Non-pigmented ciliary epithelial cell (primary cell): ENCODE measurements at places on chromosomes 4 and X.

- DNase-seq: no peak
Observed at GRCh38 chrX:107448998-107449835, at the start of gene FRMPD3. TSS of gene FRMPD3 (plus strand) at chrX:107449652. CDS start at chrX:107526589, 76,937 bp downstream.

- DNase-seq: peak; percentile 1
Observed at GRCh38 chr4:22607382-22607781, 85.4 kb upstream of the GBA3 start.

DNA sequence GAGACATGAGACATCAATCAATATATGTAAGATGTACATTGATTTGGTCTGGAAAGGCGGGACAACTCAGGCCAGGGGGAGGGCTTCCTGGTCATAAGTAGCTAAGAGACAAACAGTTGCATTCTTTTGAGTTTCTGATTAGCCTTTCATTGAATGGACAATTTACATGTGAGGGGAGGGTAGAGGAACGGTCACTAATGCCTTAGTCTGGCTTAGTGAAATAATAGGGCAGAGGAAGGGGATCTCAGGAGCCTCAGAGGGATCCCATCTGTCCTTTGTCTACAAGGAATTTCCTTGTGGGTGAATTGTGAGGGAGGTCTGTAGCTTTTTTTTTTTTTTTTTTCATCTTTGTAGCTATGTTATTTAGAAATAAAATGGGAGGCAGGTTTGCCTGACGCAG lies 88.3 kb downstream of the GK start:
- no peak for DNase-seq

GRCh38 chrX:10310511-10310910 lies 153.7 kb downstream of the CLCN4 start:
- DNase-seq: no peak

GRCh38 chrX:155179346-155179997 lies 36.8 kb upstream of the VBP1 start:
- no peak for DNase-seq

DNA sequence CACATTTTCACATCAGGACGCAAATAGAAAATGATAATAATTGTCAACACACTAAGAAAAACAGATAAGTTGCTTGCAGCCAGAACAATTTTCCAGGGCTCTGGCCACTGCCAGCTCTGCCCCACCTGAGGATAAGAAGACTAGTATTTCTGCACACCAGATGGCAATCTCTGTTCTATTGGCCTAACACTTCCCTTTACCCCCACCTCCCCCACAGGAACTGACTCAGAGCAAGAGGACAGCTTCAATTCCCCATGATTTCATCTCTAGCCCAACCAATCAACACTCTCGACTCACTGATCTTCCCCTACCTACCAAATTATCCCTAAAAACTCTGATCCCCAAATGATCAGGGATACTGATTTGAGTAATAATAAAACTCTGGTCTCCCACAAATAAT lies 164.0 kb downstream of the SMARCA1 start:
- no peak for DNase-seq

DNA sequence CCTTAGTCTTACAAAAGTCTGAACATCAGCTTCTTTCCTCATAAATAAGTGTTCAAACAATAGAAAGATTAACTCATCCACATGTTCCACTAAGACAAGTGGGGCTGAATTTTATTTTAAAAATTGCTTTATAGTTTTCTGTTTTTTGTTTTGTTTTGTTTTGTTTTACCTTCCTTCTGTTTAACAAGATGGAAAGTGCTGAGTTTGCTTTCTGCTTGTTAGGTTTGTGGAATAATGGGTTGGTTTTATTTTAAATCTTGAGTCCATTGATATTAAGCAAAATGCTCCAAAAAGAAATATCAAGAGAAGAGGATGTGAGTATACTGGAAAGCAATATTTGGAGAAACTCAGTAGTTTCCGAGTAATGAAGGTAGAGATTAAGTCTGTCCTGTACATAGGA lies 458.7 kb downstream of the FAT4 start:
- no peak for DNase-seq

DNA sequence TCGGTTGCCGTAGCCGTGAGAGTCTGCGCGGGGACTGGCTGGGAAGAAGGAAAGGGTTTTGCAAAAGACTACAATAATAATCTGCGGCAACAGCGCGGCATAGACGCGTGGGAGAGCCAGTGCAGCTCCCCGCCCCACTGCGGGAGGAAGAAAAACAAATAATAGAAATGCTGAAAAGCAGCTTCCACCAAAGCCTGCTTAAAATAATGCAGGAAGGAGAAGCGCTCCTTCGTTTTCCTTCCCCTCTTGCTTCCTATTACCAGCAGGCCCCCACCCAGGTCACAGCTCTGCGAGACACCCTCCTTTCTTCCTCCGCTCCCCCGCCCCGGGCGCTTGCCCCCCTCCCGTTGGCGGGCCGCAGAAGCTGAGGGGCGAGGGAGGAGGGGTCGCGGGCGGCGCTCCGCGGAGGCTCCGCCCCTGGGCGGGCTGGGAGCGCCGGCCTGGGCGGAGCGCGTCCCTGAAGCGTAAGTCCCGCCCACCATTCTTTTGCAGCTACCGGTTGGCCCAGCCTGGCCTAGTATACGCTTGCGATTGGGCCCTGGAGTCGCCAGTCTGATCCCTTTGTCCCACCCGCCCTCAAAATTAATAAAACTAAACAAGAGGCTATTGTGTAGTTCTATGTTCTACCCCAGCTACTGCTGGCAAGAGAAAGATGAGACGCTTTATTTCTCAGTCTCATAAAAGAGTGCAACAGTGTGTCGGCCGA lies 636 bp upstream of the AMOT start:
- DNase-seq: no peak

DNA sequence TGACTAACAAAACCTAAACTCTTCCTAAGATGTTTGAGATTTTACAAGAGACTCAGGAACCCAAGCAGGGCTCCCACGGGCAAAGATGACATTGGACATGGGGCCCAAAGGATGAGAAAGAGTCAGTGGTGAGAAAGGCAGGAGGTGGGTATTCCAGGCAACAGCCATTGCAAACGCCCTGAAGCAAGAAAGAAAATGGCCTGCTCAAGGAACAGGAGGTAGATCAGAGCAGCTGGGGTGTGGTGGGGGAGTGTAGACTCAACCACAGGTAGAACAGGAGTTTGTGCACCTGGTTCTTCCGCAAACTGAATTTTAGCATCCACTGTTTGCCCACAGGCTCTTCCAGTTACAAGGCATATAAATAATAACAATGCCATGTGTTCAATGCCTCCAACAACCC lies 3.3 kb downstream of the PPP2R2C start:
- DNase-seq: no peak

DNA sequence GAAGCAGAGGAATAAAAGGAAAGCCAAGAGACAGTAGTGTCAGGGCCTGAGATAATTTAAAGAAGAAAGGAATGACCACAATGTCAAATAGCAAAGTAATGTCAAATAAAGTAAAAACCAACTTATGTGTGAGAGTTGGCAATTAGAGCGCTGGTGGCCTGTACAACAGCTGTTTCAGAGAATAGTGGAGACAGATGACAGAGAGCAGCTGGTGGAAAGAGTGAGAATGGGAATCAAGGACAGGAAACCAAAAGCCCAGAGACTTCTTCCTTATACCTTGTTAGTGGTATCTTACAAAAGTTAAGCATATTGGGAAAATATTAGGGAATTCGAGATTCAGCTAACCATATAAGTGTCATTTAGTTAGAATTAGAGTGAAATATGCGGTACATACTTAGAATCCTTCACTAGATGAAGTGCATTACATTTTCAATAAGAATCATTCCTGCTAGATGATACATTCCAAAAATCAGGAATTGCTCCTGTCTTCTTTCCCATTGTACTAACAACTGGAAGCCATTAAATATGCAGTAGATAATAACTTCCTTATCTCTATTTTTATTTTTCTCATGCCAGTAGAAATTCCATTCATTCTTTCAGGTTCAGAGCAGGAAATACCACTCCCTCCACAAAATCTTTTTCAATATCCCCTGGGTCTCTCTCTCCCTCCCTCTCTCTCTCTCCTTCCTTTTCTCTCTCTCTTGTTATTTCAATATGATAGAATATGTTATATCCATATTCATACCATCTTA lies 525.4 kb downstream of the CENPC start:
- no peak for DNase-seq

GRCh38 chrX:111447298-111447697 lies 35.3 kb upstream of the DCX start:
- no peak for DNase-seq

DNA sequence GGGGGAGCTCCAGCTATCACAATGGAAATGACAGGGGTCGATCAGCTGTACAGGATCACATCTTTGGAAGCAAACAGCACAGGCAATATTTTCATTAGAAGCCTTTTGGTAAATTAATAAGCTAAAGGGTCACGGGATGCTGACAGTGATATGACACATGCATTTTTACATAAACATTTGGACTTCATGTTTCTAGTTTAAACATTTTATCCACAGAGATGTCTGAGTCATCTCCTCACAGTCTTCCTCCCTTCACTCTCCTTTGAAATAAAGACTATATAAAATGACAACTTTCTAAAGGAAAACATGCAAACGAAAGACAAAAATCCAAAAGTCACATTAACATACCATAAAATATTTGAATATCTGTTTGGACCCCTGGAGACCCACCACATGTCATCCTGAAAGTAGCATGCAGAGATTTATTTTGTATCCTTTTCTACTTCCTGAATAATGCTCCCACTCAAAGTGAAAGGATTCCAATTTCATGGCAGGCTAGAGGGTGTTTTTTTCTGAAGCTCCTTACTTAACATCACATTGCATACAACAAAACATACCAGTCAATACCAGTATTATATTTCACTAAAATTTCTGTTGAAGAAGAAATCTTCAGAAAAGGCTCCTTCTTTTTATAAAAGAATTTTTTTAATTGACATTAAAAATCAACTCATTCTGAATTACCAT lies 200.1 kb upstream of the PPARGC1A start:
- no peak for DNase-seq

DNA sequence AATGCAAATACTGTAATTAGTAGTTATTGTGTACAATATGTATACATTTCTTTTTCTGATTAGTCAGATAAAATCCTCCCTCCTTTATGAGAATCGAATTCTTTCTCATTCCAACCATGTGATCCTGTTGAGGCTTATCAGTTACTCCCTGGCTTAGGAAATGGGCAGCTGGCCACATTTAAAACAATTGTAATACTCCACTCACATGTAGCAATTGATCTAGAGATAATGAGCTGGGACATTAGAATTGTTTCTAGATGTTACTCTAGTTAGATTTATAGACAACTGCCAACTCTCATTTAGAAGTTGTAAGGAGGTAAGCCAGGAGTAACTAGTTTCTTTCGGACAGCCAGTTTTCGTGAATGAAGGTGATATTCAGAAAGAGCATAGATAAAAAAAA lies 859.3 kb upstream of the AADAT start:
- no peak for DNase-seq

DNA sequence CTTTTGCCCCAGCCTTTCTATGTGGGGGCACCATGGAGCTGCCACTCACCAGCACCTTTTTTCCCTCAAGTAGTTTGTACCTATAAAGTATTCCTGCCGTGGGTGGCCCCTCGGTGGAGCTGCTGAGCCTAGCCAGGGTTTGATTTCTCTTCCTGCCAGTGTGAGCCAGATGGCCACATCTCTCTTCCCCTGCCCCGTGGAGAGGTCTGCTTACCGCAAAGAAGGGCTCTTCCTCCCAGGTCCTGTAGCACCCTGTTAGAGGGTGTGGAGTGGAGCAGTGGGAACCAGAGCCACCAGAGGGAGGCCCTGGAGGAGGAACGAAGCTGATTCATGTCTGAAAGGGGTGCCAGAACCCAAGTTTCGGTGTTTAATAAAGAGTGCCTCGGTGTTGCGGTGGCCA lies 95.4 kb downstream of the PTTG2 start:
- no peak for DNase-seq

GRCh38 chr4:183905081-183905592 lies at the start of gene STOX2:
TSS of gene STOX2 (plus strand) at chr4:183905307. CDS start at chr4:183906791, 1,484 bp downstream.
- no peak for DNase-seq

GRCh38 chr4:94578195-94578594 lies 126.5 kb downstream of the PDLIM5 start:
- no peak for DNase-seq

DNA sequence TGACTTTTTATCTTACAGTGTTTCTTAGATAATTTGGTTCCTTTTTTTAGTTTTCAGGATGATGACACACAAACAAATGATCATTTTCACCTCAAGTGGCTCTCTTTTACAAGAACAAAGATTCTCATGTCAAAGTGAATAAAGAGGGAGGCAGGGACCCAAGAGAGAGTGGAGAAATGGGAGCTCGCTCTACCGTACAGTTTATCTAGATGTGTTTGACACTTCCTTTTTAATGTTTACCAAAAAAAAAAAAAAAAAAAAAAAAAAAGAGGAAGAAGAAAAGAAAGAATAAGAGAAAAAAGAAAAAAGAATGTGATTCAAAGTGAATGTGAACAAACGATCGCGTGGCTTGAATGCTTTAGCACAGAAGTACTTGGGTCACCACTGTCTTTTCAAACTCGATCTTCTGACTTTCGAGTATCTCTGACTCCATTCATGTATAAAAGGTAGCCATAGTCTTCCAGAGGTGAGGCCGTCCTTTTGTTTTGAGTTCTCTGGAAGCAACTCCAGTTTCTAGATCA lies 75.6 kb upstream of the GRXCR1 start:
- no peak for DNase-seq

DNA sequence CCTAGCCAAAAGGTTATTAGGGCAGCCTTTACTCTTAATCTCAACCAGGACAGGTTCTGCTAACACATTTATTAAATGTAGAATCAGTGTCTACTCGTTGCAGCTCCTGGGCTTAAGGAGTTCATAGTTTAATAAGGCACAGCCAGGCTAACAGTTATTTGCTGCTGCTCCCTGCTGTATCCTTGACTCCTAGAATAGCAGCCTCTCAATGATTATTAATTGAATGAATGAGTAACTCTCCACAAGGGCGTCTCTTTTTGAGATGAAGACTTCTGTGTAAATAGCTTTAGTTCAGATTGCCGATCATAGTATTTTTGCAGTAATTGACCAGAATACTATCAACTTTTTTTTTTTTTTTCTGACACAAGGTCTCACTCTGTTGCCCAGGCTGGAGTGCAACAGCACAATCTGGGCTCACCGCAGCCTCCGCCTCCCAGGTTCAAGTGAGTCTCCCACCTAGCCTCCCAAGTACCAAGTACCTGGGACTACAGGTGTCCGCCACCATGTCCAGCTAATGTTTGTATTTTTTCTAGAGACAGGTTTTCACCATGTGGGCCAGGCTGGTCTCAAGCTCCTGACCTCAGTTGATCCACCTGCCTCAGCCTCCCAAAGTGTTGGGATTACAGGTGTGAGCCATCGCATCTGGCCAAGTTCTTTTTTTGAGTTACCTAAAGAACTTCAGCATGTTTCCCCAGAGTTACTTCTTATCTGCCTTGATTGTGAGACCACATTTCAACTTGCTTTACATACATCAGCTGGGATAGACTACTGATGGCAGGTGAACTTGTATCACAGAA lies 2.9 kb downstream of the UGDH start:
- no peak for DNase-seq
